ENCODE measurements at places on chromosomes 12 and 14.

DNA sequence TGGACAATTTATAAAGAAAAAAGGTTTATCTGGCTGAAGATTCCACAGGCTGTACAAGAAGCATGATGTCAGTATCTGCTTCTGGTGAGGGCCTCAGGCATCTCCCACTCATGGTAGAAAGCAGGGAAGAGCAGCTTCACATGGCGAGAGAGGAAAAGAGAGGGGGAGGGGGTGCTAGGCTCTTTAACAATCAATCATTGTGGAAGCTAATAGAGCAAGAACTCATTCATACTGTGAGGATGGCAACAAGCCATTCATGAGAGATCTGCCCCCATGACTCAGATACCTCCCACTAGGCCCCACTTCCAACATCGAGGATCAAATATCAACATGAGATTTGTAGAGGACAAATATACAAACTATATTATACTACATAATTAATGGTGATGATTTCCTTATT is 361.9 kb upstream of the FAR2 start:
- DNase-seq, result no peak

DNA sequence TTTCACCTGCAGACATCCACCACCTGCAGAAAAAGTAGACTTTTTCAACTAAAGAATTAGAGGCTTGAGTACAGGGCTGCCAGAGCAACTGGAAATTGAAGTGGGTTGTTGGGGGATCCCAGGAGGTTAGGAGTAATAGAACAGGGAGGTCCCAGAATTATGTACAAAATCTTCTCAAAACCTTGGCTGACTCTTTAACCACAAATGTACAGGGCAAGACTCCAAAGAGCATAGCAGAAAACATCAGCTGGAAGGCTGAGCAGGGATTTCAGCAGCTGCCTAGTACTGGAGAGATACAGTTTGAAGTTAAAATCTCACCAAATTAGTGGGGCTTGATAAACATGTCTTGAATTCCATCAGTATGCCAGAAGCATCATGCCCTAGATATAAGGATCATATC is 191.6 kb downstream of the CRADD start:
- DNase-seq, result no peak

DNA sequence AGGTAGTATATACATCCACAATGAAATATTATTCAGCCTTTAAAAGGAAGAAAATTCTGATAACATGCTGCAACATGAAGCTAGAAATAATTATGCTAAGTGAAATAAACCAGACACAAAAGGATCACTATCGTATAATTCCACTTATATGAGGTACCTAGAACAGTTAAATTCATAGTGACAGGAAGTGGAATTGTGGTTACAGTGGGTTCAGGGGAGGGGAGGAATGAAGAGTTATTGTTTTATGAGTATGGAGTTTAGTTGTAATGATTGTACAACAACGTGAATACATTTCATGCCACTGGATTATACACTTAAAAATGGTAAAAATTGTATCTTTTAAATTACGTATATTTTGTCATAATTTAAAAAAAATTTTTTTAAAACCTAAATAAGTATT is 21.0 kb downstream of the EEA1 start:
- DNase-seq, result no peak

DNA sequence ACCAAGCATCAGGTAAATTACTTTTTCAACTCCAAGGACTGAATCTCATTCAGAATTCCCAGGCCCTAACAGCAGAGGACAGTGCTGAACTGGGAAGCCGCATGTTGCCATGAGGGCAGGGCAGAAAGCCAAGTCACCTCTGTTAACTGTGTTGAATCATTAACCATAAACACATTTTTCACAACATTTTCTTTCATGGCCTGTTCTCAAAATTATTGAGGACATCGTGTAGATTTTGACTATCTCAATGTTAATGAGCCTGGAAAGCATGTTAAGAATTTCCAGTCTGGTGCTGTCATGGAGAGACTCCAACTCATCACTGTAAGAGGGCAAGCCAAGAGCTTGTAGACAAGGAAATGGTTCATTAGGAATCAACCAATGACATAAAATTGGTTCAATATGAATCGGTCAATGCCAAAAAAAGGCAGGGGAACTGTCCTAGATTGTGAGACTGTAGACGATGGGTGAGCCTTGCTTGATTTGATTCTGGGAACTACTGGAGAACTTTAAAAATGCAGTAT is 33.7 kb downstream of the CPM start:
- DNase-seq, result no peak

DNA sequence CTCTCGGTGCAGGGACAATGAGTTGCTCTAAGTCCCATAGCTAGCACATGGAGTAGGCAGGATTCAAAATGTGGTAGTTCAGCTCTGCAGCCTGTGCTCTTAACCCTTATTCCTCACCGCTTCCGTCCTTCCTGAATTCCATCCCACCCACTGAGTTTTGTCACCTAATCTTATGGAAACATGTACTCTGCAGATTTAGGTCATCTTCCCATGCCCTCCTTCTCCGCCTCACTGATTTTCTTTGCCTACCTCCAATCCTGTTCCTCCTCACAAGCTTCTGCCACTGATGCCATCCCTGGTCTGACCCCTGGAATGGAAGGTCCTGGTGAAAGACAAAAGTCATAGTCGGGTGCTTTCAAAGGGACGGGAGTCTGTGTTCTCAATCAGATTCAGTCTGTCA is 46.5 kb upstream of the ABCC9 start:
- DNase-seq, result no peak

GRCh38 chr14:88612981-88613380 is 50.1 kb downstream of the ZC3H14 start:
- DNase-seq, result no peak

- DNase-seq, result no peak
Measured at GRCh38 chr12:120093336-120093591, 23.3 kb downstream of the RAB35 start.

DNA sequence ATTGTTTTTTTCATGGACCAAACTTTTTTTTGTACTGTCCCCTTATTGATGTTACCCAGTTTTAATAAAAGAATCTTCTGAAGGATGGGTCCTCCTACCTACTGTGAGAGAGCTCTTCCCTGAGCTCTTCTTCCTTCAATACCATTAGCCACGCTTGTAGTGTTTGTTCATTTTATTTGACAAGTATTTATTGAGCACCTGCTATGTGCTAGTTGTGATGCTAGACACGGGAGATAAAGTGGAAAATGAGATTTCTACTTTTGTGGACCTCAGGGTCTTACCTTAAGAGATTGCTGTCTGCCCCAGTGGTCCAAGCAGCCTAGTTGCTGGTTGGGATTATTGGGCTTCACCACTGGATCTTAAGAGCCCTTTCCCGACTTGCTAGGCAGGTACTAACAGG is 3.2 kb upstream of the GPD1 start:
- no peak for DNase-seq

GRCh38 chr12:112350593-112351592 is 31.3 kb downstream of the HECTD4 start:
- no peak for DNase-seq

DNA sequence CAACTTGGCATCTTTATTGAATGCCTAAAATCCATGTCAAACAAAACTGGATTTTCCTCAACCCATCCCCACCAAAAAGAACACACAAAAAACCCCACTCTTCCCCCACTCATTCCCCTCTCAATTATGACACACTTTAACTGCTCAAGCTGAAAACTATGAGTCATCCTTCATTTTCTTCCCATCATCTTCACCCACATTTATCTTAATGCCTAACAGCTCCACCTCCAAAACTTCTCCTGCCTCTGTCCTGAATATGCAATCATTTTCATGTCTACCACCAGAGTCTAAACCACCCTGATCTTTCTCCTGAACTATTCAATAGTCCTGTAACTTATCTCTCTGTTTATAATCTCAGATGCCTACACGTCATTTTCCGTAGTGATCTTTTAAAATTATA is 239.7 kb downstream of the BCAT1 start:
- peak; percentile 83 for DNase-seq

GRCh38 chr12:6180268-6181051 is 19.7 kb upstream of the CD9 start:
- peak; percentile 75 for DNase-seq

GRCh38 chr12:19757317-19757877 is 318.1 kb downstream of the AEBP2 start:
- DNase-seq, result peak; percentile 63

DNA sequence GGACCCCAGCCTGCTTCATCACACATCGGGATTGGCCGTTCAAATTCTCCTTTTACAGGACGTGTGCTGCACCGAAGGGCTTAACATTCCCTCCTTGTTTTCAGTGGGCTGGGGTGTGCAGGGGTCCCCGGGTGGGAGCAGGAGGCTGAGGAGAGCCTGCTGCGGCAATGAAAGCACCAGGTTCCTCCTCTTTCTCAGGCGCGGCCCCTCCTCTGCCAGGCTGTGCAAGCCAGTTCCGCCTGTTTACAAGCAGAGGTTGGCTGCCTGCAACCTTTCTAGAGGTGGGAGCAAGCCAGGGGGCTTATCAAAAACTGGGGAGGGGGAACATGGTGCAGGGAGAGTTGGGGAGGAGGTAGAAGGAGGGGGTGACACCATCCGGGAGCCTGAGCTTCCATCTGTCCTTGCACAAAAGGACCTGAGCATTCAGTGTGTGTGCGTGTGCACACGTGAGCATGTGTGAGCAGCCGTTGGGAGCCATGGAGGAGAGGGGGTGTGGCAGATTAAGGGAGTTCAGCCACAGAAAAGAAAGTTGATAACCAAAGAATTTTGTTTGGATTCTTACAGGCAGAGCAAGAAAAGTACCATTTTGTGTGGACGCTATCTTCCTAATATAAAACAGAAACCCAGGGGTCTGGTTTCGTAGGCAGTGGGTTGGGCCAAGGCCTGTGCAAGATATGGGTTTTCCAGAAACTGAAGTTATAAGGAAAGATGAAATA is 108.8 kb upstream of the RFLNA start:
- no peak for DNase-seq

GRCh38 chr14:92153581-92153980 is 31.8 kb downstream of the CPSF2 start:
- DNase-seq, result no peak

DNA sequence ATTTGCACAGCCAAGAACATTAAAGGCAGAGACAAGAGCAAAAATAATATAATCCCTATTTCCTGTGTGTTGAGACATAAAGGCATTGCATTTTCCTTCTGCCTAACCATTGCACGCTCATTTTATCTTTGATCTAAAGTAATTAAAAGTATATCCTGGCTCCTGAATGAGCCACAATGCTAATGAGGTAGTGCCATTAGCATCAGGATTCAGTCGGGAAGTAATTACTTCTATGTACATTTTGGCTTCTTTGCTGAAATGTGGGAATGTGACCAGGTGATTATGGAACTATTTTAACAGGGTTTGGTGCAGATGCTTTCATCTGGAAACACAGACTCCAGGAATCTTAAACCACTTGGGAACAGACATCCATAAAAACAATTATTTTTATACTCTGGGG is 77.4 kb downstream of the TMTC1 start:
- DNase-seq, result no peak

DNA sequence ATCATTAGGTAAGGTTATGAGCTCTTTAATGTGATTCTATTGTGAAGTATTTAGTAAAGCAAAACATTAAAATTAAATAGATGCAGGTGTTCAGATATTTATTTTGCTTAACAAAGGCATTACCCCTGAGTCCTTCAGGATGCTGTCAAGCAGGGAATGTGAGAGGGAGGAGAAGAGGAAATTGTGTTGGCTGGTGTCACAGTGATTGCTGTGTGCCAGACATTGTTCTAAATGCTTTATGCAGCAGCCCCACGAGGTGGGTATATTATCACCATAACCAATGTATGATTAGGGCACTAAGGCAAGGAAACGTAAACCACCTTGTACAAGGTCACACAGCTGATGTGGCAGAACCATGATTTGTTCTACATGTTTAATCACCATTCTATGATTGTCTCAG is 80.1 kb downstream of the STAB2 start:
- DNase-seq, result no peak

DNA sequence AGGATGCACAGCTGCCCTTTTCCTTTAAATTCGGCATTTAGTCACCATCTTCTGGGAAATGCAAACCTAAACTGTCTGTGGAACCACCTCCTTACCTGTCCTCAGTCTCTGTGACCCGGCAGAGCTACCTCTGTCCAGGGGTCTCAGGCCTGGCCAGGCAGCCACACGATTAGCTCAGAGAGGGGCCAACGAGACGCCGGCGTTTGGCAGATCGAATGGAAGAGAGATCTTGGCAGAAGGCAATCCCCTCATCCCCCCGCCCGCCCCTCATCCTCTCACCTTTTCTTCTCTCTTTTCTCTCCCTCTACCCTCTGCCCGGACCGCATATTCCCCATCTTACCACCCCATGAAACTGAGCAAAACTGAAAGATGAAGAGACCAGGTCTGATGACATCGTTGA is 101.0 kb downstream of the PIWIL1 start:
- DNase-seq, result no peak

DNA sequence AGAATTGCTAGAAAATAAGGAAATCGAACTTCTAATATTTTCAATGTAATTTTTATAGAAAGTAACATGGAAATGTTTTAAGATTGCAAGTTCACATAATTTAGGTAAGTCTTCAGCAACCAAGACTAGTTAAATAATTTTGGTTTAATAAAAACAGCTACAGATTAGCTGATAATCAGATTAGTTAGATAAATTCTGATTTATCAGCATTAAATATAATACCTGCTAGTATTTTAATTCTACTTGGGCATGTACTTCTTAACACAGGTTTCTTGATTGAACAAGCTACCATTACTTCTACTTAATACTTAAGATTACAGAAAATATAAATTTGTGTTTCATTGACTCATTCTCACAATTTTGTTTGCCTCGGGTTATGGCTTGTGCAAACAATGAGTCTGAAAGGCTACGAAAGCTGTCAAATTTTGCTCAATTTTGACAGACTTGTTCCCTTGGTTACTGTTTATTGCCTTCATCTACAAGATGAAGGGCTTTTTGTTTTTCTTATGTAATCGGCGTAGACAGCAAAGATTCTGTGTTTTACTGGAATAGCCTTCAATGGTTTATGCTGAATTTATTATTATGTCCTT is 116.1 kb upstream of the NUDT4 start:
- no peak for DNase-seq

- no peak for DNase-seq
Measured at GRCh38 chr12:70190262-70191010, 52.8 kb upstream of the CNOT2 start.

DNA sequence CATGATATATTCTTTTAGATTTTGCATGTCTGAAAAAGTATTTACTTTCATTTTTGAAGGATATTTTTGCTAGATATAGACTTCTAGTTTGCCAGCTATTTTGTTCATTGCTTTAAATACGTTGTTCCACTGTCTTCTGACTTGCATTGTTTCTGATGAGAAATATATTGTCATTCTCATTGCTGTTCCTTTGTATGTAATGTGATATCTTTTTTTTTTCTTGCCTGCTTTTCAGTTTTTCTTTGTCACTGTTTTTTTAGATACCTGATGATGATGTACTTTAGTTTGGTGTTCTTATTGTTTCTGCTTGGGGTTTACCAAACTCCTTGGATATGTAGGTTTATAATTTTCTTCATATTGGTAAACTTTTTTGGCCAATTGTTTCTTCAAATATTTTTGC is 107.9 kb downstream of the SNAPC1 start:
- no peak for DNase-seq

Measured in suppressor macrophage treated with lipopolysaccharide for 1 hour (primary cell).